ENCODE measurements at places on chromosomes 5 and 9. TPM values are rescaled to one million over a fixed set of nuclear protein-coding genes. Genes with fewer than 3 reads are reported as not detected.

DNA sequence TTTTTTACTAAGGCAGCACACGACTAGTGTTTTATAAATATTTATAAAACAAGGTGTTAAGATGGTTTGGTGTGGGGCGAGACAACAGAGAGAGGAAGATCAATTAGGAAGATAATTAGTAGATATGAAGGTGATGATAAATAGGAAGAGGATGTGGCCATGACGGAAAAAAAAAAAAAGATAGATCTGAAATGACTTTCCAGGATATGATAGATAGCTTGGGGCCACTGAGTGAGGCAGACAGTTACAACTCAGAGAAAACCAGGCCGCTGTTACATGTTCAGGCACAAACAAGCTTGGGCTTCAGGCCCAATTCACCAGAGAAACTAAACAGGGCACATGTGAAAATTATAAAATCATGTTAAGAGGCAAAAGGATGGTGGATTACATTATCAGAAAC lies 43.2 kb downstream of the KIAA0825 start:
- DNase-seq, result no peak

DNA sequence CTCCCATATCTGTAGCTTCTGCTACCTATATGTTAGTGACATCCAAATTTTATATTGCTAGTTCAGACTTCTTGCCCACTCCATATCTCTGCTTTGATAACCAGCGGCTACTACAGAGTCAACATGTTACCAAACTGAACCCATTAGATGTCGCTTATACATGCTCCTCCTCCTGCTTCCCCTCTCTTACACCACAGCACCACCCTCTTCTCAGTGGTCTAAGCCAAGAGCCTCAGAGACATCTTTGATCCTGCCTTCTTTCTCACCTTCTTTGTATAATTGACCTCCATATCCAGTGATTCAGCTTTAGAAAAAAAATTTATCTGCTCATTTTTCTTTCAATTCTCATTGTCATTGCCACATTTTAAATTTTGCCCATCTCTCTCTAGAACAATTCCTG lies 408.2 kb upstream of the TLE4 start:
- DNase-seq, result no peak

The PCDHB10 gene
- 0.69 TPM for total RNA-seq

DNA sequence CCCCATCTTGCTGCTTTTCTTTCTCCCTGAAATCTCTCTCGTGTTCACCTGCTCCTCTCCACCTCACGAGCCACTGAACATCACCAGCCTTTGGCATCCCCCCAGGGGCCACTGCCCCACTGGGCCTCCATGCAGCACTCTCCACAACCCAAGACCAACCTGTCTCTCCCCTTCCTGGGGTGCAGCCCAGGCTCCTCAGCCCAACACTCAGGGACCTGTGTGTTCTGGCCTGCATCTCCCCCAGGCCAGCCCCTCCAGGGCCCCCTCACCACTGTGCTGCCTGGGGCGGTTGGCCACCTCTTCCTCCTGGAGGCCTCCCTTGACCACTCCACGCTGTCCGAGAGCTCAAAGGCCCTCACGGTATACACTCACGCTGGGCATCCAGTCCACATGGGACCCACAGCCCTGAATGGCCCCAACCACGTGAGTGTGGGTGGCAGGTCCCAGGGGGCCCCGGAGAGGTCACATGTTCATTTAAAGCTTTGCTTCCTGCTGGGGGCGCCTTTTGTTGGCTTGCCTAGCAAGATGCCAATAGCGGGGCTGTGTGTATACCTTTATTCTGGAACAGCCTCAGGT lies 453 bp upstream of the DOK3 start:
- no peak for DNase-seq

The CAMK4 gene
- total RNA-seq, result 0.34 TPM

DNA sequence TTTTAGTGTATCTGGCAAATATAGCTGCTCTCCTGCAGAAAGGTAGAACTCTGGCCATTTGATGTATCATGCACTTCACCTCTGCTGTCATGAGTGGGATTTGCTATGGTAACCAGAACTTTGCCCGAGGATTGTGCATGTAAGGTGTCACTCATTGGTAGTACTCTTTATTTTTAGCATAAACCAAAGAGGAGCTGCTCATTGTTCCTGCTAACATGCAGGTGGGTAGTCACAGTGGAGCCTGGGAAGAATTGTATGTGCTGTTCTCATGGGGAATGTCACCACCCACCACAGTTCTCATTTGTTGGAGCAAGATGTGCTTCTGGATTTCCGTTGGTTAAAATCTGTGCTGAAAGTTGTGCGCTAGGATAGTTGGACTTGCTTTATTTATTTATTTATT lies 12.3 kb downstream of the PDZD2 start:
- DNase-seq, result no peak

DNA sequence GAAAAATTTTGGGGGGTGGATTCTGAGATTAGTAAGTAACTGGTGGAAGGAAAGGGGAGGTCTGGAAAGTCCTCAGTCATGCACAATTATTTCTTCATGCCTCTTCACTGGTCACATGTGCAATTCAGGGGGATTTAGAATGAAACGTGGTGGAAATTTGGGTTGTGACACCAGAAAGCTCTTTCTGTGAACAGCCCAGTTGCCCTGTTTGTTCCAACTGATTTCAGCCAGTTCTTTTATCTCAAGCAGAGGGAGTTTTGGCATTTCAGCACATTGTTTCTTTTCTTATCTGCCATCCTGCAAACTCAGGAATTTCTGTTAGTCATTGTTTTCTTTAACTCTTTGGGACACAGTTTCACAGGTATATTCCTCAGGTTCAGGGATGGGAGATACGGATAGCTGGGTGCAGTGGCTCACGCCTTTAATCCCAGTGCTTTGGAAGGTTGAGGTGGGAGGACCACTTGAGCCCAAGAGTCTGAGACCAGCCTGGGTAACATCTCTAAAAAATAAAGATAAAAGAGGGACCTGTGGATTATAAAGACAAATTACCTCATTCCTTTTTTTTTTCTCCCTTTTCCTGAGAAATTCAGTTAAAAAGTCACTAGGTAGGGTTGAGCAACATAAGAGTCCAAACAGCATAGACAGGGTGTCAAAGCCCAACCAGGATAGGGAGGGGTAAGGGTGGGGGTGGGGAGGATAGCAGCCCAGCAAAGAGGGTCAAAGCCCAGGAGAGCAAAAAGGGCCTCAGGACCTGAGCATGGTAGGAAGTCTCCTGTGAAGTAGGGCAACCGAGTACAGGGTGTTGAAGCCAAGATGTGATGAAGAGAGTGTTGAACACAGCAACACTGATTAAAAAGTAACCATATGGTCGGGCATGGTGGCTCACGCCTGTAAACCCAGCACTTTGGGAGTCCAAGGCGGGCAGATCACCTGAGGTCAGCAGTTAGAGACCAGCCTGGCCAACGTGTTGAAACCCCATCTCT lies 5.4 kb upstream of the B4GALT1 start:
- DNase-seq, result no peak

The PRRX2 gene
- total RNA-seq, result 0.41 TPM

The POU4F3 gene
- not detected for total RNA-seq

DNA sequence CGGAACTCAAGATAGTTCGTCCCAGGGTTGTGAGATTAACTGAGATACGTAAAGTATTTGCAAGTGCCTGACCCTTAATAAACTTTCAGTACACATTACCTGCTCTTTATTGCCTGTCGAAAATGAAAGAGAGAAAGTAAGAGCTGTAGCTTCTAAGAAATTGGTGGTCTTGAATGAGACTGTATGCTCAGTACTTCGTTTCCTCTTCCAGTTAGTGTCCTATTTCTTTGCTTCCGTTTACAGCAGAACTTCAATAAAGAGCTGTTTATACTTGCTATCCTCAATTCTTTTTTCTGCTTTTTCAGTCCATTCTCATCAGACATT lies 534 bp downstream of the SRFBP1 start:
- no peak for DNase-seq

DNA sequence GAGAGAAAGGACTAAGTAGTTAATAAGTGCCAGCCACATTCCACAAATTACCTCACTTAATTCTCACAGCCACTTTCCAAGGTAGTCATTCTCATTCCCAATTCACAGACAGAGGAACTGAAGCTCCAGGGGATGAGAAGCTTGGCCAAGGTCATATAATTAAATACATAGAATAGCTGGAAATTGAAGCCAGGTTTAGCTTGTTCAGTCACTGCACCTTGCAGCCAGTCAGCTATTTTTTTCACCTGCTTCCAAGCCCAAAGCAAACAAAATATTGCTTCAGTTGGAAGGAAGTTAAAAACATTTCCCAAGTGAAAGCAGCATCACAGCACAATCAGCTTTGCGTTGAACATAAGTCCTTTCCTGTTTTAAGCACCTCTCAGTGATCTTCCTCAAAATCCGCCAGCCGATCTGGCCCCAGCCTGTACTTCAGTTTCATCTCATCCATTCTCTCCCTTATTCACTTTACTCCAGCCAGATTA lies 4.8 kb downstream of the ALDH1A1 start:
- DNase-seq, result no peak

The PHF24 gene
- total RNA-seq, result 0.78 TPM

The IFNA21 gene
- total RNA-seq, result not detected

- DNase-seq, result no peak
These were observed 41.8 kb downstream of the UGCG start for GRCh38 chr9:111938427-111938800.

The LAMC3 gene
- total RNA-seq, result 1.1 TPM

GRCh38 chr9:38035873-38036272 lies 33.2 kb downstream of the SHB start:
- no peak for DNase-seq

GRCh38 chr5:137627293-137627692 lies 108.6 kb downstream of the KLHL3 start:
- no peak for DNase-seq

DNA sequence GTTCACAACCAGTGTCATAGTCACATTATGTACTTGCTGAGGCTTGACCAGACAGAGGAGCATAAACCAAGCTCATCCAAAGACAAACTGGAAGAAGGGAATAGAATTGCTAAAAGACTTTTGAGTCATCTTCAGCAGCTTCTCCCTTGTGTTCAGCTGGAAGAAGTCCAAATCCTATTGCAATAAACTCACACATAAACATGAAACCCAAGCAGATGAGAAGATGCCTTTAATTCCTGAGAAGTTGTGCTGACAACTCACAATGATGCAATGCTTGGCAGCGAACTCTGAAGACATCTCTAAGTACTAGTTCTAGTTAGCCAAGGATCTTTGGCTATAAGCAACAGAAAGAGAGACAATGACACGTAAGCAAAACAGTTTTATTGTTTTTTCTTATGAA lies 642.1 kb downstream of the KCTD16 start:
- no peak for DNase-seq

- DNase-seq, result no peak
These were observed 48.6 kb upstream of the SHB start for GRCh38 chr9:38117651-38118050.

GRCh38 chr5:170538696-170539586 lies 35.1 kb downstream of the KCNIP1 start:
- no peak for DNase-seq

- no peak for DNase-seq
These were observed 307.7 kb upstream of the MEF2C start for GRCh38 chr5:89190515-89191265.

The NR4A3 gene
- total RNA-seq, result 4.1 TPM

GRCh38 chr5:116482394-116482793 lies 92.2 kb downstream of the SEMA6A start:
- no peak for DNase-seq

DNA sequence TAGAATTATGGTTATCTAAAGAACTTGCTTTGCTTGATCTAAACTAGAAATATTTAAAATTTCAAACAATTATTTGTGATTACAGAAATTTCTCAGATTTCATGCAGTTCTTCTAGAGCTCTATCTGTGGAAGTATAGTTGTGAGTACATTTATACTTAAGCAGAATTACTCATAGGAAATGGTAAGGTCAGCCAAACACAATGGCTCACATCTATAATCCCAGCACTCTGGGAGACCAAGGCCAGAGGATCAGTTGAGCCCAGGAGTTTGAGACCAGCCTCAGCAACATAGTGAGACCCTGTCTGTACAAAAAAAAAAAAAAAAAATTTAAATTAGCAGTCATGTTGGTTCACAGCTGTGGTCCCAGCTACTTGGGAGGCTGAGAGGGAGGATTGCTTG lies 71.0 kb downstream of the INVS start:
- no peak for DNase-seq

- no peak for DNase-seq
These were observed 1.4 kb downstream of the BARX1 start for GRCh38 chr9:93953496-93954433.

The CD72 gene
- 0.54 TPM for total RNA-seq

- DNase-seq, result no peak
These were observed 23.2 kb downstream of the ECM2 start for GRCh38 chr9:92512622-92513021.

DNA sequence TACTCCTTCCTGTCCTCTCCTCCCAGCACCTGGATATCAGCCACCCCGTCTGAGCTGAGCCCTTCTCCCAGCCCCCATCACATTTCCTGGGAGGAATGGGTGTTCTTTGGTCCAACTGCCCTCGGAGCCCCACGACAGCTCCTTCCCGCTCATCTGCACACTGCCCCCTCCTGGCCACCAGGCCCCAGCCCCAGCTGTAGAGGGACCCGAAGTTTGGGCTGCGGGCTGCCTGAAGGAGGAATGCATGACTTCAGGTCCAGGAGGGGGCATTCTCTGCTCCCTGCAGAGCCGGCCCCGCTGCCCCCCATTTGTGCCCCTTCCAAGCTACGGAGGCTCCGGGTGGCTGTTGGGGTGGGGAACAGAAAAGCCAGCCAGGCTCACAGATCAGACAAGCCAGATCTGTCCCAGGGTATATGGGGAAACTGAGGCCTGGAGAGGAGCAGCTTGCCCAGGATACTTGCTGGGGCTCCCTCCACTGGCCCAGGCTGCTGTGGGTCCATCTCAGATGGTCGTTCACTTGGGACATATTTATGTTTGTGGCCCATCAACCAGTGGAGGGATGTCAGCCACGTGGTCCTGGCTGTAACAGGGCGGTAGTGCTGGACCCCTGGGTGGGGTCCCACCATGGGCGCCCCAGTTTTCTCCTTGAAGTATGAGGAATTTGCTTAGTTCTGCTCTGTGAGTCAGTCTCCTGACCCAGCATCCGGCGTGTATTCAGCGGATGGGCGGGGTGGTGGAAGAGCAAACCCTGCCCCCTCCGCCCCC lies 33.1 kb downstream of the DAB2IP start:
- DNase-seq, result peak; percentile 68

The ACER2 gene
- 2.8 TPM for total RNA-seq

The PLPPR1 gene
- not detected for total RNA-seq

DNA sequence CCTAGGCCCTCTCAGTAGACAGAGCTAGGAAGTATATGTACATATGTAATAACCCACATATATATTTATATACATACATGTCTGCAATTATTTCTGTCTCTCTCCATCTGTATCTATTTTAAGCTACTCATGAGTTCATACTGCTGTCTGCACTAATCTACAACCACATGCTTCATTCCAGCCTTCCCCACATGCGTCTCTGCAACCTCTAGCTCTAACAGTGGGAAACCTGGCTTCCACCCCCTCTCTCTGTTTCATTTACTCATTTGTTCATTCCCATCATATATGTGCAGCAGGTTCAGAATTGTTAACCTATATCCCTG lies 23.3 kb downstream of the DCANP1 start:
- DNase-seq, result no peak

The NDUFAF2 gene
- total RNA-seq, result 28.8 TPM

DNA sequence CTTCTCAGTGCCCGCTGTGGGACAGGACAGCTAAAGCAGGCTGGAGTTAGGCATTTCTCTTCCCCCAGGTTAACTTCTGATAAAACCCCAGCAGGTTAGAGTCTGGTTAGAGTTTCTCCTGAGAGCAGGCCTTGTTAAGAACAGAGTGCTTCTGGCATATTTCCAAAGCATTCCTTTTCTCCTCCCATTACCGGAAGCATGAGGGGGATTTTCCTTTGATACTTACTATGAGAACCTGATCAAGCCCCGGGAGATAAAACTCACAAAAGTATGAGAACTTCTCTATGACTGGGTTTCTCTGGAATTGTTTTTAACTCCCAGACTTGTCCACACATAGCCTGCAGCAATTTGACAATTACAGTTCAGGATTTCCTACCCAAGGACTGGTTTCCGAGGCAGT lies 77.4 kb upstream of the MAST4 start:
- no peak for DNase-seq

All from heart right ventricle (tissue), 16 donors.